LoVo (cell line): ENCODE measurements at places on chromosomes 1 and 21.

- no peak for DNase-seq
Measured at GRCh38 chr1:77012066-77012465, 144.8 kb downstream of the ST6GALNAC5 start.

GRCh38 chr21:26443867-26444266 is 129.2 kb downstream of the CYYR1 start:
- no peak for DNase-seq

DNA sequence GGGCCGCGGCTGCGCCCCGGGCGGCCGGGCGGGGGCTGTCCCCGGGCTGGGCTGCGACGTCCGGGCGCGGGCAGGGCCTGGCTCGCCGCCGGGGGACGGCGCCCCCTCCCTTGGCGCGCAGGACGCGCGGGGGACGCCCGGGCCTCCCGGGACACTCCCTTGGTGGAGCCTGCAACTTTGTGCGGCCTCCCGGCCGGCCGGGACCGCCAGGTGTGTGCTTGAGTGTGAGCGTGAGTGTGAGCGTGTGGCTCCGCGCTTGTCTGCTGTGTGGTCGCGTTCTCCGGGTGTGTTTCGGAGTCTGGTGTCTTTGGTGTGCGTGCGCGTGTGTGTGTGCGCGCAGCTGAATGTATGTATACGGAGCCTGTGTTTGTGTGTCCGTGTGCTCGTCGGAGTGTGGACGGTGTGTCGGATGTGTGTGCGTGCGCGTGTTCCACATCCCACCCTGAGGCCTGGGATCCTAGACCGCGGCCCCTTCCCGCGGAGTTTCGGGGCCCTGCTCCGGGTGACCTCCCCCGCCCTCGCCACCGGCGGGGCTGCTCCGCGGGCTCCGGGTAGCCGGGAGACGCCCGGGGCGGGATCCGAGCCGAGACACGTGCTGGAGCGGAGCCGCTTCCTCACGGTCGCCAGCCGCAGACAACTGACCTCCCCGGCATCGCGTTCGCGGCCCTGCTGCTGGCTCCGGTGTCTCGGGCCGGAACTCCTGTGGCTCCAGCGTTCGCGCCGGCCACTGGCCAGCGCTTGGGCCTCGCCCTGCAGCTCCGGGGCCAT is 1.7 kb downstream of the PTPRU start:
- peak; percentile 26 for DNase-seq

DNA sequence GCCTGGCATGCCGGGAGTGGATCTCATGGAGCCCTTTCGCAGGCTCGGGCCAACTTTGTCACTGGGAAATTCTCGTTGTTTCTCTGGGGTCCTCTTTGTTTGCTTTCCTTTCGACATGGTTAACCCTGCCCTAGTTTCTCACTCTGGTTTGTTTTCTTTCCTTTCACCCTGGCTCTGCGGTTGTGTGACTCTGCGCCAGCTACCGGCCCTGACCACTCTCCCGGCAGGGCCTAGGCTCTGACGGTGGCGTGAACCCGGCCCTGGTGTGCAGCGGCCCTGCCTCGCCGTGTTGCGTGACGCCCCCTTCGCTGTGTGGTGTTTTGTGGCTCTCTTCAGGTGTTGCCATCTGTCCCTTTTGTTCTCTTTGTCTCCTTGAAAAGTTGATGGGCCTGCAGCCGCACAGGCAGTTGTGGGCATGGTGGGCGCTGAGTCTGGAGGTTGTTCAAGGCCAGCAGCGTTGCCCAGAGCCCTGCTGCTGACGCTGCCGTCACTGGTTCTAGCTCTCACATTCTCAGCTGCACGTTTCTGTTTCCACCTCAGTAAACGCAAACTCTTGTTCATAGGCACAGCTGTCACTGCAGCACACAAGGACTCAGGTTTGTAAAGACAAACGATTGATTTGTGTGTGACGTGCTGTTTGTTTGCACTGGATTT is 64.6 kb upstream of the DIP2A start:
- DNase-seq = no peak

DNA sequence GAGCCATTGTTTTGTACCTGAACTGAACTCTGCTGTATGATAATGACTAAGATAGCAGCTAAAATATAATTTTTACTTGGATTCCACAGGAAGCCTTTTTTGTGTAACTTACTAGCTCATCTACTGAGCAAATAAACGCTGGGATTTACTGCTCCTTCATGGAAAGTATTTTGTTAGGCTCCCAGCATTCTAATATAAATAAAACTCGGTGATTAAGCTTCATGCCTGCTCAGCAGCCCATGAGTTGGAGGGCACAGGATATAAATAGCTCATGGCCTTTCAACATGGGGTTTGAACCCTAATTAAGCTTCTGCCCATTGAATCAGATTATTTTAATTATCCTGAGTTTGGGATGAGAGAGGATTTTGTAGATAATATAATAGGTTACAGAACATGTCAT is 180.0 kb downstream of the PCP4 start:
- no peak for DNase-seq

DNA sequence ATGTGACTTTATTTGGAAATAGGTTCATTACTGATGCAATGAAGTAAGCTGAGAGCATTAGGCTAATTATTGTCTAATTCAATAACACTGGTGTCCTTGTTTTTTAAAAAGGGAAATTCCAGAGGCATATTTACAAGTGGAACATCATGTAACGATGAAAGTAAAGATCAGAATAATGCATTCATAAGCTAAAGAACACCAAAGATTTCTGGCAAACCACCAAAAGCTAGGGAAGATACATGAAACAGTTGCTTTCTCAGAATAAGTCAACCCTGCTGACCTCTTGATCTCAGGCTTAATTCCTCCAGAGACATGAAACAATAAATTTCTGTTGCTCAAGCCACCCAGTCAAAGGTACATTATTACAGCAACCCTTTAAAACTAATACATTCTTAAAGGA is 20.3 kb upstream of the IFI16 start:
- no peak for DNase-seq

GRCh38 chr1:203100516-203100869 is 14.7 kb upstream of the MYOG start:
- DNase-seq = peak; percentile 38

- no peak for DNase-seq
Measured at GRCh38 chr1:12215118-12215961, 14.5 kb upstream of the VPS13D start.

DNA sequence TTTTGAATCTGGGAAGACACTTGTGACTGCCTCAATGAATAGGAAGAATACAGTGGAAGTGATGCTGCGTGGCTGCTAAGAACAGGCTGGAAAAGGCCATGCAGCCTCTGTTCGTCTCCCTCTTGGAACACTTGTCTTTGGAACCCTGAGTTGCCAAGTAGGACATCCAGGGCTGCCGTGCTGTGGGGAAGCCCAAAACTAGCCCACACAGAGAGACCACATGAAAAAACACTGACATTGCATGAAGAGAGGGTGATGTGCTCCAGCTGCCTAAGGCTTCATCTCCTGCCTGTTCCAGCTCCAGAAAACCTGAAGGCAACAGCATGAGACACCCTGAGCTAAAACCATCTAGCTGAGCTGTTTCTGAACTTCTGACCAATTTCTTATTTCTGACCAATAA is 61.1 kb upstream of the GNG4 start:
- no peak for DNase-seq

DNA sequence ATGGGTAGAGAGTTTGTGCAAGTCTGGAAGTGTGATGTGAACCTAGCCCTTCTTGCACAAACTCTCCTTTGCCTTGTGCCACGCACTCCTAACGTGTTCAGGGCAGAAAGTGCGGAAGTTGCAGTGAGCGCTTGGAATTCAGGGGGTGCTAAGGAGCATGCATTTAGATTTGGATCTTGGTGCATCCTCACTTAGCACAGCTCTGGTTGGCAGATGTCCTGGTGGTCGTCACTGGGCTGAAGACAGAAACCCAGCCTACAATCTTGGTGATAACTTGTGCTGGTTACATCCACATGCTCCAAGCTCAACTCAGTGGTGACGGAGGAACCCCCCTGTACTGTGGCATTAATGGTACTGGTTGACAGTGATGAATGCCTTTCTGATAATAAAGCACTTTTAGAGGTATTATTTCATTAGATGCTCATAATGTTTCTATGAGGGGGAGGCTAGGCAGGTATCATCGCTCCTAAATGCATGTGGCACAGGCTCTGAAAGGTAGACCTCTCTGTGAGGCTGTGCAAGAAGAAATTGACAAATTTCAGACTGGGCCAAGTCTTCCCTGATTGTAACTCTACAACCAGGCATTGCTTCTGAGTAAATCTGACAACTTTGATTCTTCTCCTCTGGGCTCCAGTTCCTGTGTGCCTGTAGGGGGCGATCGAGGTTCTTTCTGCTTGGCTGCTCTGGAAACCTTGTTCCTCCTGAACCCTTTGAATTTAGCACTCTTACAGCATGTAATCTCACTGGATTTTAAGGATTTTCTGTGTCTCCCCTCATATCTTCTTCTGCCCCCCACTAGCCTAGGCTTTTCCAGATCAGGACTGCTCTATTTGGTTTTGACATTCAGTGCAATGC is 40.6 kb downstream of the MAPKAPK2 start:
- peak; percentile 19 for DNase-seq

GRCh38 chr1:242585616-242586359 is 61.3 kb upstream of the PLD5 start:
- DNase-seq = no peak

DNA sequence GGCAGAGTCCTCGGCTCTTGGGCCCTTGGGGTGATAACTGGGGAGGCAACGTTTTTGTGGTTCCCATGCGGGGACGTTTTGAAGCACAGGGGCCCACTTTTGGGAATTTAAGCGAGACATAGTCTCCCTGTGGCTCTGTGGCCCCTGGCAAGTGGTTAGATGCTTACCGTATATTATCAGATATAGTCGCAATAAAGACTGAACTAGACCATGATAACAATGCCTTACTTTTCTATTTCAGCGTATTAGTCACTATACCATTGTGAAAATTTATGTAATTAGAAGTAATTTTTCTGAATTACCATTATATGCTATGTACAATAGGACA is 538 bp upstream of the RCAN1 start:
- DNase-seq = no peak

DNA sequence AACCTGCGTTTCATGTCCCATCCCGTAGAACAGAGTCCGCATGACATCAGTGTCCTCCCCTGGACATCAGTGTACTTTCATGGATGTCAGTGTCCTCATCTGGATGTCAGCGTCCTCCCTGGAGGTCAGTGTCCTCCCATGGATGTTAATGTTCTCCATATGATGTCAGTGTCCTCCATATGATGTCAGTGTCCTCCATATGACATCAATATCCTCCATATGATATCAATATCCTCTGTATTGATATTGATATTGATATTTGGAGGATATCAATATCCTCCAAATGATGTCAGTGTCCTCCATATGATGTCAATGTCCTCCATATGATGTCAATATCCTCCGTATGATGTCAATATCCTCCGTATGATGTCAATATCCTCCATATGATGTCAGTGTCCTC is 284.9 kb downstream of the AJAP1 start:
- DNase-seq = no peak

- no peak for DNase-seq
Measured at GRCh38 chr1:59718064-59718988, 96.4 kb upstream of the HOOK1 start.

DNA sequence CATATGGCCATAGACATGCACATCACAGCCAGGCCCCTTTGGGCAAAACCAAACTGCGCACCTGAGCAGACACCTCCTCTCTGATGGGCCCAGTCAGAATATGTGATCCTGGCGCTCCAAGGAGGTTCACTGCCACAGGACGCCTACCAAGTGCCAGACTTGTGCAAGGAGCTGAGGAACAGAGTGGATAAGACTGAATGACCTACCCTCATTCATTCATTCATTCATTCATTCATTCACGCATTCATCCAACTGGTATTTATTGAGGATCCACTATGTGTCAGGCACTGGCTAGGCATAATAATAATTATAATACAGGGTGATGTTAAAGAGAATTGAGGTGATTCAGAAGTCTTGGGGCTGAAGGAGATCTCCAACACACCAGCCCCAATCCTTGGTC is 2.4 kb upstream of the IGSF21 start:
- DNase-seq = no peak

GRCh38 chr1:198498881-198499280 is 41.6 kb downstream of the ATP6V1G3 start:
- DNase-seq = no peak

DNA sequence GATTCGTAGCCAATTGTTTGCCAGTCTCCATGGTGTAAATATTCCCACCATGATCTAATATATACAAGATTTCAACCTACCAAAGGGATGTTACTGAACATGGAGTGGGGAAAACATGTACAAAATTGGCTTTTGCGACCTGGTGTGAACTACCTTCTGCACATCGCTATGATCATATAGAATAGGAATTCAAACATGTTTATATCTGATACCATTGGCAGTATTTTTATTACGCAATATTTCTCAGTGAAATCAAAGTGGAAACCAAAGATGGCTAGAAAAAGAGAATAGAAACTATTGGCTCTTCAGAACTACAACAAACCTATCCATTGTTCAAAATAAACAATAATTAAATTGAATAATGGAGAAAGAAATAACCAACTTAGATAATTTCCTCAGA is 285.1 kb downstream of the TPR start:
- no peak for DNase-seq

DNA sequence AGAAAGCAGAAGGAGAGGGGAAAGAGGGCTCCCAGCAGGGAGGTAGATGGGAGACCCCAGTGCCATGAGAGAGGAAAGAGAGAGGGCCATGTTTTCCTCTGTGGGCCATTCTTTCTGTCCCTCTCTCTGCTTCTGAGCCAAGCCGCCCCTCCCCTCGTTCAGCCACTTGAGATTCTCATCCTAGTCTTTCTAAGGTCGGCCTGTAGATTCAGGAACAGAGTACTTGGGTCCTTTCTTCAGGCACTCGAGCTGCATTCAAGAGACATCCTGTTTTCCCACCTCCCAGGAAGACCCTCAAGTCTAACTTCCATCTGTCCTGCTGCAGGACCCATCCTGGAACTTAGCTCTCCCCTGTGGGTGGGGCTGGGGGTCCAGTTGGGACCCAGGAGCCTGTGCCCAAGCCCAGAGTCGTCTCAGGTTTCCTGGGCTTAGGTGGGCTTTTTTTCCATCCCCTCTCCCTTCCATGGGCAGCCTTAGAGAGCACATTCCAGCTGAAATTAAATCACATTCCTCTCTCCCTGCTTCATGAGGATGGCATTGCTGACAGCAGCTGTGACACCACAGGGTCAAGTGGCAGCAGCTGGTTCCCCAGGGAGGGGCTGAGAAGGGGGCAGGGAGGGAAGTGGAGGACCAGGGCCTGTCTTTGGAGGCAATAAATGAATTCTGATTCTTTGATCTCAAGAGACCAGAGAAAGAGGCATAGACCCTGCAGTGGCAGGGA is 13.0 kb downstream of the NES start:
- DNase-seq = no peak

DNA sequence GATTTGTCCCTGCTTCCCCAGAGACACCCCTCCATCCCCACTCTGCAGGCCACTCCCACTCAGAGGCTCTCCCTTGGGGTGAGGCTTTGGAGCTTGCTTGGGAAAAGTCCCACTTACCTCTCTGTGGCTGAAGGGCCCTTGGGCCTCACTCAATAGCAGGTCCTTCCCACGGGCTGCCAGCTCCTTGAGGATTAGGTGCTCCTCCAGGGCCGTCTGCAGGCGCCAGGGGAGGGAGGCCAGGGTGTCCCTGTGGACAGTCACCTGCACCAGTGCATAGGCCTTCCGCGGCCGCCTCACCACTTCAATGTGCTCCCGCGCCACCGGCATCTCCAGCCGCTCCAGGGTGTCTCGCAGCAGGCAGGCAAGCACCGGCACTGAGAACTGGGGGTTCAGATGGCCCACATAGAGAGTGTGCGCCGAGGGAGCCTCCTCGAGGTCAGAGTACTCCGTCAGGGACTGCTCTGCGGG is 1.4 kb downstream of the SLFNL1 start:
- no peak for DNase-seq

GRCh38 chr21:39188521-39189139 is 5.4 kb upstream of the PSMG1 start:
- no peak for DNase-seq

- DNase-seq = no peak
Measured at GRCh38 chr1:99858286-99858685, 8.1 kb downstream of the AGL start.

- peak; percentile 32 for DNase-seq
Measured at GRCh38 chr1:111690306-111690617, 48.9 kb downstream of the INKA2 start.
